ENCODE measurements at places on chromosomes 5 and 9.

DNA sequence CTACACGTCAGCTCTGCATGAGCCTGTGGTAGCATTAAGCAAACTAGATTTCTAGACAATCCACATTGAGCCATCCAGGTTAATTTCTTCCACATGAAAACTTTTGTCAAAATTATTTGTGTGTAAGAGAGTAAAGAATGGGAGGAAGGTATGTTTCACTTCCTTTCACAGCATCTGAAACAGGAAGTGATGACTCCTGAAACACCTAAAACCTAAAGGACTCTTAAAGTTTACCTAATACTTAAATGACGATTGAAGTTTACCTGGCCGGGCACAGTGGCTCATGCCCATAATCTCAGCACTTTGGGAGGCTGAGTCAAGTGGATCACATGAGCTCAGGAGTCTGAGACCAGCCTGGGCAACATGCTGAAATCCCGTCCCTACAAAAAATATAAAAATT lies 223.8 kb downstream of the CEMIP2 start:
- DNase-seq: no peak

DNA sequence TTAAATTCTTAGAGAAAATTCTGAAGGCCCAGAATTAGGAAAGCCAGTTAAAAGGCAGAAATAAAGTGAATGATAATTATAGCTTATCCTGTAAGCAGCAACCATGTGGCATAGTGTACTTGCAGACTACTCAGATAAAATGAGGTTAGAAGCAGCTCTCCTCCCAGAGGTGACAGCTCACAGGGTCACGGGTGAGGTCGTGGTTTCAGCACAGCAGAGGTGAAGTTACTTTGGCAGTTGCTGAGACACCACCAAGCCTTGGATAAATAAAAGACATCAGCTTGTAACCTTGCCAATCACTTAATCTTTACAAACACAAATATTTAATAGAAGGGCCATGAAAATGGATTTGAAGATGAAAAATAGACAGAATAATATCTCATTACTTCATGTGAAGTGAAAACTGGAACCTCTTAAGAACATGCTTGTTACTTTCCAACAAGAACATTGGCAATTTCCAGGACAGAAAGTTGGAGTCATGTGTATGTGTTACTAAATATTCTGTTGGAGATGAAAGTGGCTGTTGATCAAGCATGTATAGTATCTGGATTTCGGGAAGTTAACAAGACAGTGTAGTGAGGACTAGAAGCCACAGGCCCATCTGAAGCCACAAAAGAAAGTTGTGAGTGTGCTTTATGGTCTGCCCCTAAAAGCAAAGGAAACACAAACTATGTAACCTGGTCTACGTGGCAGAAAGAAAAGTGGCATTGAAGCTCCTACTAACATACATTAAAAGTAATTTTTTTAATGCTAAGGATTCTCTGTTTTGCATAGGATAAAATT lies 134.4 kb downstream of the ERCC6L2 start:
- peak; percentile 39 for DNase-seq

DNA sequence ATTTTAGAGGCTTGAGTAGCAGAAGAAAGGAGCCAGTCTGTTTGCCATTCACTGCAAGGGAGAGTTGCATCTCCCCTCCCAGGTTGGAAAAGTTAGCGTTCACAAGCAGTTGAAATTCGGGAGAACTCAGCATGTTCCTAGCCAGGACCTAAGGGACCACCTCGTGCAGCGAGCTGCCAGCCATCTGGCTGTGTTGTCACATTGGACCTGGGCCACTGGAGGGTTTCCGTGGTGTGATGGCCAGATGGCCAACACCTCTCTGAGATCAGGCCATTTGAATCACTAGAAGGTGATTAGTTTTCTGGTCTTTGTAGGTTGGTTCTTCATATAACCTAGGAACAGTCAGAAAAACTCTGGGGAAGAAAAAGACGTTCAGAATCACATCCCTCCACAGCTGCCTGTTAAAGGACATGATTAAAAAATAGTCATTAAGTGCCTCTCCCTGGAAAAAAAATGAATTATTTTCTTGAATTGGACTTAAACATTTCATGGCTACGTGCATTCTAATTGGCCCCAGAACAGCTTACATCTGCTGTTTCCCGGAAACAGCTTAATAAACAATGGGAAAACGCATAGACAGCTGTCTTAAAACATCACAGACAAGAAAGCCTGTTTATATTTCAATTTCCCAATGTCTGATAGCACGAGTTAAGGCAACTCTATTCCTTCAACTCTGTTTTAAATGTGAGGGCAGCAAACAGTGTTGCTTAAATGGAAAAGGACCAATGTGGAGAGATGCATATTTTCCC lies 303.9 kb downstream of the TENT4A start:
- DNase-seq: no peak

DNA sequence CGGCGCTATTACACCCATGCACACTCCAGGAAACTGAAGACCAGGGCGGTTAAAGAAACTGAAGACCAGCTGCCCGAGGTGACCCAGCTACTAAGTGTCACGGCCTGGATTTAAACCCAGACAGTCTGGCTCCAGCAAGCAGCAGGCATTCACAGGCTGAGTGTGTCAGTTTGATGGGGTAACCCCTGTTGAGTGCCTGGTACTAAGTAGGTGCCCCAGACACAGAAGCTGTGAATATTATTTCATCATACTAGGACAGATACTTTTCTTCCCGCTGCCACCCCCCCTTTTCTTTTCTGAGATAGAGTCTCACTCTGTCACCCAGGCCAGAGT lies 7.3 kb downstream of the ENG start:
- DNase-seq: no peak

GRCh38 chr5:68545636-68546295 lies 330.2 kb downstream of the PIK3R1 start:
- DNase-seq: no peak

GRCh38 chr5:151556806-151557205 lies 34.3 kb downstream of the FAT2 start:
- no peak for DNase-seq

DNA sequence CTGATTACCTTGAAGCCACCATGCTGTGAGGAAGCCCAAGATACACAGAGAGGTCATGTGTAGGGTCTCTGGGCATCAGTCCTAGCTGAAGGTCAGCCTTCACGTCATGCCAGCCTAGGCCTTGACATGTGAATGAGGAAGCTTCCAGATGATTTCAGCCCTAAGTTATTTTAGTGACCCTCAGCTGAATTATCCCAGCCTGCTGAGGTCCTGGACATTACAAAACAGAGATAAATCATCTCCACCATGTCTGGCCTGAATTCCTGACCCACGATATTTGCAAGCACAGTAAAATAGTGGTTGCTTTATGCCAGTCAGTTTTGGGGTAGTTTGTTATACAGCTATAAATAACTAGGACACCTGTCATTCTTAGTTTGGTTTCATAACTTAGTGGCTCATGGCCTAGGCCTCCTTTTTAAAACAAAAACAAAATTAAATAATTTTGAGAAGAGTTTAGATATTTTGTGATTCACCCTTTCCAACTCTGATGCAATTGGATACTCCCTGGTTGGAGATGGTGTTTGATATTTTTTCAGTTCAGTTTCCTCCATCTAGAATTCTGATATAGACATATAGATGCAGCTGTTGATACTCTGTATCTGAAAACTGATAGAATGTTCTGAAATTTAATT lies 571.3 kb upstream of the CLINT1 start:
- no peak for DNase-seq

DNA sequence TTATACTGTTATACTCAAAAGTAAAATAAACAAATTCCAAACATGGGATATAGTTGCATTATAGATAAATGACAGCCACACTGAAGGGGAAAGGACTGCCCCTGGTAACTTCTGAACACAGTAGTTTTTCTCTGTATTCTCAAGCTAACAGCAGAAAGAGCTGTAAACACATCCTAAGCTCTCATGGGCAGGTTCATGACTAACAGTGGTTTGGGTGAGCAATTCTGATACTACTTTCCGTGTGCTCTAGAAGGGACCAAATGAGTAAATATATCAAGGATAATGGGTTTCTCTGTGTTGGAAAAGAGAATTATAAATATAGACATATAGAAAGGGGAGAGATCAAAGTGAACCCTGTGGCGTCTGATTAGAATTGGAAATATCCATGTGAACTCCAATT lies 2.2 kb upstream of the LCN6 start:
- DNase-seq: no peak

DNA sequence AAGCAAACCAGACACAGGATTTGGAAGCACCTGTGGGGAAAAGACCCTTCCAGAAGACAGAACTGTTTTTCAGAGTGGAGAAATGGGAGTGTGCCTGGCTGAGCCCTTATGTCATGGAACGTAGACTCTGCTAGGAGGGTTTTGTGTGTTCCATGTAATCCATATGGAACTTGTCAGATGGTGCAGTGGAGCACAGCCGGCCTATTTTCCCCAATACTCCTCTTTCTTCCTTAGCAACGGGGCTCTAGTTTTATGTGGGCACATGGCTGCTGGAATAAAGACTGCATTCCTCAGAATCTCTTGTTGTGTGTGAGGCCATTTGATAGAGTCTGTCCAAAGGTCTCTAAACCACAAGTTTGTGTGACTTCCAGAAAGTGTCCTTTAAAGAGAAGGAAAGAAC lies 284.0 kb downstream of the DRD1 start:
- DNase-seq: no peak

- no peak for DNase-seq
Measured at GRCh38 chr5:65137631-65138030, 344.1 kb downstream of the ADAMTS6 start.

DNA sequence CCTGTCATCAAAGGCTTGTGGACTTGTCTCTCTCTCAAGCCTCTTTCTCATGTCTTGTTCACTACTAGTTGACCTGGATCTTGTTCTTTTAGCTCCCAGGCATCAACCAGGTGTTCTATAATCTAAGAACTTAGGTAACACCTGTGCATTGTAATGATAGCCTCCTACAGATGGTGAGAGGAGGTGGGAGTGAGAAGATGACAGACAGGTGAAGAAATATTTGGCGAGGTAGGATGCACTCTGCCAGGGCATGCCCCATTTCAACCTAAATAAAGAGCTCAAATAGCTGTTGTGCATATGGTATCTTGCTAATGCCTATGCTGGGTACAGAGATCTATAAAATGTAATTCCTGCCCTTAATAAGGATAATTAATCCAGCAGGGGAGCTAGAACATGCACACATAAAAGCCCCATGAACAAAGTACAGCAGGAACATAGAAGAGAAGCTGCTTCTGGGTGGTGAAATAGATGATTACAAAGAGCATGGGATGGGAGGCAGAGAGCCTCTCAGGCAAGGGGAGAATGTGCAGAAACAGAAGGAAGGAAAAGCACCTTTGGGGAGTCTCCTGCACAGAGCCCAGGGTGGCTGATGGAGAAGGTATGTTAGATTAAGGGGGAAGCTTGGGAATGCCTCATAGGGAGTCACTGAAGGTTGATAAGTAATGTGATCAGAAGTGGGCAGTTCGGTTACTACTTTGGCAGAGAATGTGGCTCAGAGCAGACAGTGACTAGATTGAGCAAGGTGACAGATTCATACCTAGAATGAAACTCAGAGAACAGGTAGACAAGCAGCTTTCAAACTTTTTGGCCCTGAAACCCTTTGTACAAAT lies 28.0 kb upstream of the PLIN2 start:
- no peak for DNase-seq

- no peak for DNase-seq
Measured at GRCh38 chr5:2023196-2023595, 140.5 kb upstream of the IRX4 start.

DNA sequence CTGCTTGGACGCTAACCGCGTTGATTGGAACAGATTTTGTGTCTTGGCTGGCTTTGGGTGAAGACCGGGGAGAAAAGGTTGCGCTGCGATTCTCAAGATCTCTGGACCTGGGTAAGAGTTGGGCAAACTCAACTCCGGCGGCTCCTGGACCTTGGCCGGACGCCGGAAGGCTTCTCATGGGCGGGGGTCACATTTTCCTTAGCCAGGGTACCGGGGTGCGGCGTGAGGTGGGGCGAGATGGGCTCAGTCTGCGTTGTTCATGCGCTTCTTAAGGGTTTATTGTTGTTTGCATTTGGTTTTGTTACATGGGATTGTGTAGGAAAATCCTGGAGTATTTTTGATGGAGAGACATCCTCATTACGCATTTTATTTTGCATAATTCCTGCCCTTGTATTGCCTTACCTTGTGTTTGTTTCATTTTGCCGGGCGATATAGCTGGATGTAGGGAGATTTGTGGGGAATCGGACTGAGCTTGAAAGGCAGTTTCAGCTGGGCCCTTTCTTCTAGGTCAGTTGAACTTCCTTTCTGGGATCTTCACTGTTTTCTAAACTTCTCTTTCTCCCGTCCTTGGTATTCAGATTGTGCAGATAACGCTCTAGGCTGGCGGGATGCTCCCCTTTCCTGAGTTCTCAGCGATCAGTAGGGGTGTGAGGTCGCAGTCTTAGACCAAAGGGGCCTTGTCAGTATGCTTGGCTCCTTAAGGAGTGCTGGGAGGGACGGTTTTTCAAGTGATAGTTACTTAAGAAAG lies 524 bp downstream of the MEGF10 start:
- no peak for DNase-seq

DNA sequence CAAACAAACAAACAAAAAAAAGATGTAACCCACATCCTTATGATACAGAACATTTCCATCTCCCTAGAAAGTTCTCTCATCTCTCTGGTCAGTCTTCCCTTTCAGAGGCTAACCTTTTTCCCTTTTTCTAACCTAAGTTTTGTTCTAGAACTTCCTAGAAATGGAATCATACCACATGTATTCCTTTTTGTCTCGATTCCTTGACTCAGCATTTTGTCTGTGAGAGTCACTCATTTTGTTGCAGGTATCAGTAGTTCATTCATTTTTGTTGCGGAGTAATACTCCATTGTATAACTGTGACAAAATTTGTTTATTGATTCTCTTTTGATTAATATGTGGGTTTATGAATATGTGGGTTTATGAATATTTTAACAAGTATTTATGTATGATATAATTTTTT lies 400.0 kb upstream of the PDE4D start:
- no peak for DNase-seq

Measured in activated T-cell treated with anti-CD3 and anti-CD28 coated beads for 24 hours (primary cell).